ENCODE measurements at places on chromosomes 5 and 9.

- DNase-seq: no peak
These were observed 181.0 kb upstream of the CLINT1 start for GRCh38 chr5:158039911-158040347.

DNA sequence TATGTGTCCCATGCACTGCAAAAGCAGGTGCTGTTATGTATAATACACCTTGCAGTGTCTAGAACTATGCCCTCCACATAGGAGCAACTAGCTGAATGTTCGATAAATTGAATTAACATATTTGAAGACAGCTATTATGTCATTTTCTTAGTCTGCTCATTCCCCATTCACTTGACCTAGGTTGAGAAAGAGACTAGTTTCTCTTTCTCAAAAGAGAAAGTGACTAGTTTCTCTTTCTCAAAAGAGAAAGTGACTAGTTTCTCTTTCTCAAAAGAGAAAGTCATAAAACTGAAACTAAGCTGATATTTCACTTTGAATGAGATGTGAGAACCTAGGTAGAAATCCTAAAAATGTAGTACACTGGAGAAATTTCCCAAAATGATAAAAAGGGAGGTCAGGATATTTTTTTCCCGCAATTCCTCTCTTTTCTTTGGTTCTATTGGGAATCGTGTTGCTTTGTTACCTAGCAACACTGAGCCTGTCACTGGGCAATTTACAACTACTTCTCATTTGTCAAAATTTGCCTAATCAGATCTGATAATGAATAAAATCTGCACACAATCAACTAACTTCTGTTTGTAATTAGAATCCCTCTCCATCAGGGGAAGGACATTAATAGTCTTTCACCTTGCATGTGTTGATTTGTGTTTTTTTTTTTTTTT lies 132.0 kb upstream of the GRIA1 start:
- DNase-seq: no peak

DNA sequence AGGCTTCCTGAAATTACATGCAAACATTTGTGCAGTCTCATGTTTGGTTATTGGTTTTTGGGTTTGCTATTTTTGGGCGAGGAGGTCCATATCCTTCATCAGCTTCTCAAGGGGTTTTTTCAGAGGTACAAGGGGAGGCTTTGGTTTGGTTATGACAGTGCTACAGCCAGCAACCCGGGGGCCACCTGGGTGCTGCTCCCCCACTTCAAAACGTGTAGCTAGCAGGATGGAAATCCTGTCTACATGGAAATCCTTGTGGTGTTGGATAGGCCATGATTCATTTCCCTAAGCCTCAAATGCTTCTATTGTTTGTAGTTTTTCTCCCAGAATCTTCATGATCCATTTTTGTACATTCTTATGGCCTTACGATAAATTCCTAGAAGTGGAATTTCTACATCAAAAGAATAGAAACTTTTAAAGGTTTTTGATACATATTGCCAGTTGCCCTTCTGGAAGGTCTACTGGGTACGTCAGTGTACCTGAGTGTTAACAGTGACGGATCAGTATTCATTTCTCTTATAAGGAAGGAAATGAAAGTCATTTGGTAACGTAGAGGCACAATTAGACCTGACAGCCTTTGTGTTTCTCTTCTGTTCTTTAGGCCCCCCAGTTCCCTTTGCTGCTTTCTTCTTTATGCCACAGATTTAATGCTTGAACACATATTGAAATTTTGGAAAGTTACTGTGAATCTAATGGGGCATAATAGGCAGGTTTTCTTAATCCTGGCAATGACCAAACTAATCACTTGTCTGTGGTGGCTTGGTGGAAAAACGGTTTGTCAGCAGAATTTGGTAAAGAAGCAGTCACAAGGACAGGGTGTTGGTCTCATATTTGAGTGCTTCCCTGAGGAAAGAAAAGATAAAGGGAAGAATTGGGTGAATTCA lies 69.7 kb upstream of the ABL1 start:
- DNase-seq: no peak

DNA sequence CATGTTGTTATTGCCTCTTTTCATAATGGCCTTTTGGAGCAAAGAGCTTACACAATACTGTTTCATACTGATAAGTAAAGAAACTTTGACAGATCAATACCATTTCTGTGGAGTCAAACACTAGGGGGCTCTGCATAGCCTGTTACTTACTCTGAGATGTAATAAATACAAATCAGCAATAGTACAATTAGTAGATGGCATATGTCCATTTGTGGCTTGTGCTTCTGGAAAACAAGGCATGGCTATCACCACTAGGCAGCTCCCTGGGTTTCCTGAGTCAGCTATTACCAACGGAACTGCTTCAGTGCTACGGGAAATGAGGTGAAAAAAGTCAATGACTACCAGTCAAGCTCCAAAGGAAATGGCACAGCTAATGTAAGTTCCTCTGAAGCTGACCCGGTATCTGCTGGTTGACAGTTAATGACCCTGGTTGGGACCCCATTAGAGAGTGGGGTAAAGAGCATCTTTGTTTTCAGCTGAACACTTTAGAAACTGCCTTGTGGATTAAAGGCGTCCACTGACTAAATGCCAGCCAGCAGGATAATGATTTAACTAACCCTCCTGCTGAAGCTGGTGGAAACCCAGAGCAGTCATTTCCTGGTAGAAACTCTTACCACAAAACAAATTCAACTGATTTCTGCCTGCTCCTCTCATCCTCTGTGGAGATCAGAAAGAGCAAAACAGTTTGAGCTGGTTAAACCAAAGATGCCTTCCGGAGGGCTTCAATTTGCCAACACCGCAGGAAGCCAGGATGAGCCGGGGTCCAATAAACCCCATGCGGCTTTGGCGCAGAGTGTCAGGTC lies 69.0 kb upstream of the FAM169A start:
- DNase-seq: peak; percentile 53

DNA sequence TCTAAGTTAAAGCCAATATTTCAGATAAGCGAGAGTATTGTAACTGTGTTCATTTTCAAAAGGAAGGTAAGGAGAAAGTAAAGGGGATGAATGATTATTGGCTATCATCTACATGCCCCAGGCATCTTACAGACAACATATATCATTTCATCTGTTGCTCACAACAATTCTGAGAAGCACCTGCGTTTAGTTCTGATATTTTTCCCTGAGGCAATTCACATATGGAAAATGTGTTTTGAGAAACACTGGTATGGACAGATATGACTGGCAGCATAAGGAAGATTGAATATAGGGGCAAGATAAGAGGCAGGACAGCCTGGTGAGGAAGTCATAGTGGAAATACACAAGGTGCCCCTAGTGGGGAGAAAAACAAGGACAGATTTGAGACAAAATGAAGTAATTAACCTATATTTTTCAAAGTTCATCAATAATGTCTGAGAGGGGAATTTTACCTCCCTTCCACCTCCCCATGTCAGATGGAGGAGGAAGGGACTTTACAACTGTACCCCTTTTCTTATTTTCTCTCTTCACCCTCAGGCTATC lies 87.7 kb upstream of the TRIM32 start:
- no peak for DNase-seq

DNA sequence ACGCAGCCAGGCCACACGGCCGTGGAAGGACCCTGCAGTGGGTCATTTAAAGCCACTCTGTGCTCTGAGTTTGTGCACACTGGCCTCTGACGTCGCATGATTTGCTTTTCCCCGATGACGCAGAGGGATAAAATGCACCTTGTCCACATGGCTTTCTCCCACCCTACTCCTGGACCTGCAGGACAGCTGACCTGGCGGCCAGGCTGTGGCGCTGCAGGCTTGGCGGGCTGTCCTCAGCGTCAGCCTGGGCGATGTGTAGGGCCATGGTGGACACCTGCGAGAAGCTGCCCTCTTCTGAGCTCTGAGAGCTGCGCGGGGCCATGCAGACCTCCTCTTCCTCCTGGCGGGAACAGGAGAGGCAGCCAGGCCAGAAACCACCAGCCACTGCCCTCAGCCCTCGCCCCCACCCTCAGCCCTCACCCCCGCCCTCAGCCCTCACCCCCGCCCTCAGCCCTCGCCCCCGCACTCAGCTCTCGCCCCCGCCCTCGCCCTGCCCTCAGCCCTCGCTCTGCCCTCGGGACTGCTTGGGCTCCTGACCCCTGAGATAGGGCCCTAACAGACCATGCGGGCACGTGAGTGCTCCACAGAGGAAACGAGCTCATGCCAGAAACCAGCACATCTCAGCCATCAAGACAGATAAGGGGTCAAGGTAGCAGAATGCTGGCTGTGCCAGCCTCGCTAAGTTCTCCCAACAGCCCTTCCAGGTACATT lies 20.0 kb upstream of the SCGB3A1 start:
- no peak for DNase-seq

- no peak for DNase-seq
These were observed 91.4 kb upstream of the ZNF462 start for GRCh38 chr9:106771608-106772007.

- DNase-seq: no peak
These were observed 179.0 kb downstream of the EBF1 start for GRCh38 chr5:158920736-158921135.

DNA sequence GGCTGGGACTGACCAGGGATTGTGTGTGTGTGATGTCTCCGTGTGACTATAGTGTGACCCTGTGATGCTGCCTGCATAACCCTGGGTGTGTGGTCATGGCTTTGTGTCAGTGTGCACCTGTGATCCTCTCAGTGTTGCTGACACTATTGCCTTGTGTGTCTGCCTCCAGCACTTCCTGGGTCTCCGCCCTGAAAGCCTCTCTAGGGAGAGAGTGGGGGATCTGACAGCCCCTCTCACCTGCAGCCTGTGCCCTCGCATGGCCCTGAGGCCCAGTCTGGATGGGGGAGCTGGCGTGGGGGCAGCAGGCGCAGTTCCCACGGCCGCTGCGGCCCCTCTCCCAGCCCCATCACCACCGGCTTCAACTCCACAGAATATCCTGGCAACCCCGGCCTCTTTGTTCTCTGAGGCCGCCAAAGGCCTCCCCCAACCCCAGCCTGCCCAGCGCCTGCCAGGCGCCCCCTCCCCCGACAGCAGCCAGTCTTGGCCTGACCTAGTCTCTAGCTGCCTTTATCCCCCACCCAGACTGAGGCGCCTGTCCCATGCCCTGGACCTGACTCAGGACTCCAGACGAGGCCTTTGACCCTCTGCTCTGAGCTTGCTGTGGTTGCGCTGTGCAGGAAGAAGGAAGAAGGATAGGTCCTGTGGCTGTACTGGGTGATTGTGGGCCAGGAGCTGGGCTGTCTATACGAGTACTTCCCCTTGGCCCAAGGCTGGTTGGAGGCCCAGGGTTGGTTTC lies 38.7 kb downstream of the CXXC5 start:
- no peak for DNase-seq

GRCh38 chr9:10238087-10238486 lies 374.7 kb downstream of the PTPRD start:
- no peak for DNase-seq

GRCh38 chr9:134602547-134603362 lies 38.8 kb upstream of the COL5A1 start:
- no peak for DNase-seq

- DNase-seq: no peak
These were observed 1.3 kb upstream of the NNT start for GRCh38 chr5:43601454-43602260.

- DNase-seq: no peak
These were observed 48.2 kb downstream of the RASGEF1C start for GRCh38 chr5:180160789-180161188.

DNA sequence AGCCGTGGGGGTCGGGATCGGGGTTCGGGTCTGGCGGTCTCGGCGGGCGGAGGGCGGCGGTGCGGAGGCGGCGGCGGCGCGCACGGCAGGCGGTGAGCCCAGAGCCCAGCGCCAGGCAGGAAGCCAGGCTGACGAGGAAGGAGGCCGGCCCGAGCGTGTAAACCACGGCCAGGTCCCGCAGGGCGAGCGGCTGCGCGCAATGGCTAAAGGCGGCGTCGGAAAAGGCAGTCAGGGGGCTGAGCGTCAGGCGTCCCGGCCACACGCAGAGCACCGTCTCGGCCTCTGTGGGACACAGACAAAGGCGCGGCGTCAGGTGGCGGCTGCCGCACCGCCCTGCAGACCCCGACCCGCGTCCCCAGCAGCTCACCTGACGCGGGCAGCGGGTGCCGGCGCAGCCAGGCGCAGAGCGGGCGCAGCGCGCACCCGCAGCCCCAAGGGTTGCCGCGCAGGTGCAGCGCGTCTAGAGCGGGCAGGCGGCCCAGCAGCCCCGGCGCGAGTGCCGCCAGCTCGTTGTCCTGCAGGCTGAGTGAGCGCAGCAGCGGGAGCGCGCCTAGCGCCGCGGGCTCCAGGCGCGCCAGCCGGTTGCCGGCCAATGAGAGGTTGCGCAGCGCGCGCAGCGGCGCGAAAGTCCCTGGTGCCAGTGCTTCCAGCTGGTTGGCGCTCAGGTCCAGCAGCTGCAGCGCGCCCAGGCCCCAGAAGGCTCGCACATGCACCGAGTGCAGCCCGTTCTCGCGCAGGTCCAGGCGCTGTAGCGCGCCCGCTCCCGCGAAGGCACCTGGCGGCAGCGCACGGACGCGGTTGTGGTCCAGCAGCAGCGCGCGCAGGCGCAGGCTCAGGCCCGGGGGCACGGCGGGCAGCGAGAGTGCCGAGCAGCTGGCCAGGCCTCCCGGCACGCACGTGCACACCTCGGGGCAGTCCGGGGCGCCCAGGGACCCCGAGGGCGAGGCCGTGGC lies 671 bp downstream of the LRRC26 start:
- DNase-seq: no peak

GRCh38 chr9:36625006-36625615 lies 52.4 kb downstream of the MELK start:
- DNase-seq: no peak

DNA sequence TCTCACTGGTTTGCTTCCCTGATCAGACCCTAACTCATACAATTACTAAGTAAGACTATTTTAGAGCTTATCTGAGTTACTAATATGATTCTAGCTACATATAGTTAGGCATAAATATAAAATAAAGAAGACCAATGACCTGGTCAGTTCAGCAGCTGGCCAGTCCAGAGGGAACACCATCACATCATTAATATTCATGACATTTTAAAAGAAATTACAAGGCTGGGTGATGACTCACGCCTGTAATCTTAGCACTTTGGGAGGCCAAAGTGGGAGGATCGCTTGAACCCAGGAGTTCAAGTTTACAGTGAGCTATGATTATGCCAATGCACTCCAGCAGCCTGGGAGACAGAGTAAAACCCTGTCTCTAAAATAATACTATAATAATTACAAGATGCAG lies 37.0 kb upstream of the CDC42SE2 start:
- DNase-seq: no peak

DNA sequence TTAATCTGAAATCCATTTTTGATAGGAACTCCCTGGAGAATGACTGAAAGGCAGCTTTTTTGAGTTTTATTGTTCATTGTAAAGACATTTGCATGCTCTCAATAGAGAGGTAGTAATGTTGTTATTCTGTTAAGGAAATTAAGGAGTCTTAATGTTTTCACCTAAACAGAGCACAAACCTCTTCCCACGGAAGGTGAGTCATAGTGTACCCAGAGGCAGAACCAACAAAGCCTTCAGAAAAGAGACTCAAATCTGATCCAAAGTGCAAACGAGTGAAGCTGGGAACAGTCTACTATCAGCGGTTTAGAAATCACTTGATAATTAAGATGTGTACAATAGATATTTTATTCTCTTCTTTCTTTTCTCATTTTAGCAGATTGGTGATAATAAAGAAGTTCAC lies 470.5 kb downstream of the PLK2 start:
- no peak for DNase-seq

- DNase-seq: no peak
These were observed 34.1 kb downstream of the SPRY4 start for GRCh38 chr5:142290577-142291299.

Data from stimulated activated naive CD4-positive, alpha-beta T cell (primary cell).